KG1 (cell line): ENCODE measurements at places on chromosomes 2 and 18.

- no peak for DNase-seq
Observed at GRCh38 chr2:221410487-221410886, 161.6 kb downstream of the EPHA4 start.

DNA sequence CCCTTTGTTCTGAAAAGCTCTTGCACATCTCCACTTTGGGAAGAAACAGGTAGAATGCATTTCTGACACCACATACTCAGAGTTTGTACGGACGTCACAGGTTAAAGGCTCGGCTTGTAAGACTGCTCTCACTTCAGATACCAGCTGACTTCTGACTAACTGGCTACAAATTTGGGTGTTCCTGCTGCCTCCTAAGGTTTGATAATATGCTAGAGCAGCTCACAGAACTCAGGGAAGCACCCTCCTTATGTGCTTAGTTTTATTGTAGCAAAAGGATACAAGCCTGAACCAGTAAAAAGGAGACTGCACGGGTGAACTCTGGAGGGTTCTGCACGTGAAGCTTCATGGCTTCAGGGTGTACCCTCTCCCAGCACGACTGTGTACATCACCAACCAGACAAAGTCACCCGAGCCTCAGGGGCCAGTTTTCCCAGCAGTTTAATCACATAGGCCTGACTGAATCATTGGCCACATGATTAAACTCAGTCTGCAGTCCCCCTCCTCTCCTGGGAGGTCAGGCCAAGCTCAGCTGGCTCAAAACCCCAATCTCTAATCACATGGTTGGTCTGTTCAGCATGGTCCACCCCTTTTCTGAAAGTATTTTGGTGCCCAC, 749.5 kb upstream of the RAB6C start:
- no peak for DNase-seq

- DNase-seq, result no peak
Observed at GRCh38 chr2:196925768-196926561, 542 bp downstream of the PGAP1 start.

GRCh38 chr18:22690556-22690955, 242.6 kb upstream of the RBBP8 start:
- DNase-seq, result no peak

DNA sequence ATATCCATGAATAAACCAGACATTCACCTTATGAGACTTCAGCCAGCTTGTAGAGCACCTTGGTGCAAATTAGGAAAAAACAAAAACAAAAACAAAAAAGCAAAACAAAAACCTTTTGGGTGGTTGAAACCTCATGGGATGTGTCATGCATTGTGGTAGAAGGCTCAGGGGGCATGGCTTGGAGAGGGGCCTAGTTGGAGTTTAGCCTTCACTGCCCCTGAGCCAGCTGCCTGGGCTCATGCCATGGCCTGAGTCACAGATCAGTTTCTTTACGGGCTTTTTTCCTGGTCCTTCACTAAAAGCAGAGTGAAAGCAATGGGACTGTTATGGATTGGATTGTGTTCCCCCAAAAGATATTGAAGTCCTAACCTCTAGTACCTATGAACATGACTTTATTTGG, 22.0 kb upstream of the DAPL1 start:
- no peak for DNase-seq

DNA sequence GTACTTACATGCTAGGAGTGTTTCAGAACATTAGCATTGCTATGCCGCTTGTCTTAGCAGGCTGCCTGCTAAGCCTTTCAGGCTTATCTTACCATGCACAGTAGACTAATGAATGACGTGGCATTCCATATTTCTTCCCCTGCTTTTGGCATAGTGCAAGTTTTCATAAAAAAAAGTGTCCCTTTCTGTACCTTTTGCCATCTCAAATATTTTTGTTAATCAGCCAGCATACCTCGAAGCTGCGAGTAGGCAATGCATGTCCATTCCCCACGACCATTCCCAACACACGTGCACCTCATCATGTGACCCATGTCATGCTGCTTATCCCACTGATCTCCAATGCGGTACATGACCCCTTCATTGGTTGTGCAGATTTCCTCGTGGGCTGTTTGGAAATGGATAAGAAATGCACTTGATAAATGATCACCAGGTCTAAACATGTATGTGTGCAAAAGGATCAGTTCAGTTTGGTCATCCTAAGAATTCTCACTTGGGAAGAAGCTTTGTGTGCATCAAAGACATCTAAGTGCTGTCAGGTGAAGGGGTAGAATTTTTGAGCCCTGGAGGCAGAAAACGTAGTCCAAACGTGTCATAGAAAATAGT, 13.9 kb downstream of the FN1 start:
- no peak for DNase-seq

DNA sequence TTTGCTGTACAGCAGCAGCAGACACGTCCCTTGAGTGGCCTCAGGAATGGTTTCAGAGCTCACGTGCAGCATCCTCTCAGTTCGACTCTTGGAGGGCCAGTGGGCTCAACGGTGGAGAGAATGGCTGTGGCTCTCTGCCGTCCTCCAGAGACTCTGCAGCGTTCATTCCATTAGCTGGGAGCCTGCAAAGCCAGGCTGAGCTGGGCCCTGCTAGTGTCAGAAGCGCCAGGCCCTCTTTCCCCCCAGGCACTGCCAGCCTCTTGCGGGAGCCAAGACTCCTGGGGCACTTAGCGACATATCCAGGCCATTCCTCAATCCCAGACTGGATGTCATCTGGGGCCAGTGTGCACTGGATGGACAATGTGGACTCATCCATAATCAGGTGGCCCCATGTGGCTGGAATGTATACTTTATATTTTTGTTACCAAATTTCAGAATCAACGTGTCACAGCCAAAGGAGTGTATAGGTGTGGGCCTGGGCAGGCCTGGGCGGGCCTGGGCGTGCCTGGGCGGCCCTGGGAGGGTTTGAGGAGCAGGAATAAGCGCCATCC, 125.1 kb upstream of the EPAS1 start:
- DNase-seq, result no peak

GRCh38 chr2:217827430-217828201, 175.2 kb downstream of the TNS1 start:
- DNase-seq, result no peak

DNA sequence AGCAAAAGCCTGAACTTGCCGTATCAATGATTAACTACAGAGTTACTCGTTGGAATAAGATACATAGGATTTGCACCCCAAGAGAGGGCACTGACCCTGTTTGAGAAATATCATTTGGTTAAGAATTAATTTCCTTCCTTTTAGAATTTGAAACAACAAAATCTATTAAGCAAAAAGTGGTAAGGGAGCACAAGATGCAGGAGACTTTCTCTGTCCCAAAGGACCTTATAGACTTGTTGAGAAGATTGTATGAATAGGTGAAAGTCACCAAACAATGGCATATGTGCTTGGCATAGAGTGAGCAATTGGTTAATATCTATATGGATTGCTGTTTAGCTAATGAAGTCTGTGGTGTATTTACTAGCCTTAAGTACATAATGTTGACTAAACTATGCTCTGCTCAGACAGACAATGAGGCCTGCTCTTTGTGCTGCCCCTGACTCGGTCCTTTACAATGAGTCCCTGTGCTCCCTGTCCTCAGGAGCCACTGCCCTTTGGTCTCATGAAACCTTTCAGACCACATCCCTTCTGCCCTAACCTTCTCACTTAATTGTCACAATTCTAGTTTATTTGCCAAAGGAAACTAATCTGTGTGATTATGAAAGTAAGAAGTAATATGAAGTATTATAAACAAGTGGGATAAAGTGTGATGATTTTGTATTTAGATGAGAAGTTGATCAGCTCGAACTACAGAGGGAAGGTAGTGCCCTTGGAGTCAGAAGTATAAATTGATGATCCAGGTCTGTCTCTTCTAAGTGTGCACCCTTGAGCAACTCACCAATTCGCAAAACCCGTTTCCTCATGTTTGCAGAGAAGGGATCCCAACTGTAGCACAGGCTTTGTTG, 21.2 kb upstream of the HNMT start:
- DNase-seq, result no peak

- no peak for DNase-seq
Observed at GRCh38 chr18:7822435-7823331, 255.6 kb downstream of the PTPRM start.

GRCh38 chr2:19361325-19361990, 3.0 kb upstream of the OSR1 start:
- DNase-seq, result no peak

GRCh38 chr2:168314236-168314635, 66.8 kb upstream of the STK39 start:
- no peak for DNase-seq

DNA sequence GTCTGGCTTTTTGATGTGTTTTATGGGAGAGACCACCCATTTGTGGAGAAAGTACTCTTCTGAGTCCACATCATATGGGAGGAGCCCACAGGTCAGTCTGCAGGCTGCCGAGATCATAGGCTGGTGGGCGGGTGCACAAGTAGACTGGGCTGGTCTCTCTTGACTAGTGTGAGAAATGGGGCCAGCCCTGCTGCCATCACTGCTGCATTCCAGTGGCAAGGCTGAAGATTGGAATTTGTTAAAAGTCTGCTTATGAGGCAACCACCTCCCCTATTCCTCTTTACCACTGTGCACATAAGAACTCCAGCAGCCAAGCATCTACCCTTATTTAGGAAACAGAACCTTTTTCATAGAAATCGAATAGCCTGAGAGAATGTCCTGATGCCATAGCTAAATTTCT, 200.7 kb downstream of the DIS3L2 start:
- DNase-seq, result no peak

DNA sequence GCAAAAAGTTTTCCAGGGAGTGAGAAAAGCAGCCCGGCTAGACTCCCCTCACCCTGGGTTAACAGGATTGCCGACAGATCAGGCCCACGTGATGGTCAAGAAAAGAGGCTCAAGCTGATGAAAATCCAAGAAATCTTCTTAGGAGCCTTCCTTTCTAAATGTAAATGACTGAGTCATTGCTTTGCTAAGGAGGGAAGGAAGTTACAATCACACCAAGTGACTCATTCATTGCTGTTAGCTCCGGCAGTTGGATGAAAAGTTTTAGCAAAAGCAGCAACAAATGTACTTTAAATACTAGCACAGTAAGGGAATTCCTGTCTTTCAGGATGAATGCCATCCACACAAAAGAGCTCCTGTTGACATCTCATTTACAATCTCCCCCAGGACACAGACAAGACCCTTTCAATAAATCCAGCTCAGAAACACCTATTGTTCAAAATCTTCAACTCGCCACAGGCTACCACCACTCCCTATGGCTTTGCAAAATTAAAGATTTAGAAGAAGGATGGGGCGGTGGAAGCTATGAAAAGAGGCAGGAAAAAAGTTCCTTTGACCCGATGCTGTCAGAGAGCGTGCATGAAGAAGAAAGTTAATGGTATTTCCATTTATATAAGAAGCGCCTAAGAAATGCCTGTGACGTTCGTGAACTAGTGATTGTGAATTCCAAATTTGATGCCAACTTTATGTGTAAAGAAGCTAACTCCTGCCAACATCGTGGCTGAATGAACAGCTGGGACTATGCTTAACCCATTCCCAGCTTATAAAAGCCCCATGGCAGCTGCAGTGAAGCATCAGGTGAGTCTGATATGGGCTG, 153.7 kb downstream of the TGIF1 start:
- DNase-seq, result no peak

DNA sequence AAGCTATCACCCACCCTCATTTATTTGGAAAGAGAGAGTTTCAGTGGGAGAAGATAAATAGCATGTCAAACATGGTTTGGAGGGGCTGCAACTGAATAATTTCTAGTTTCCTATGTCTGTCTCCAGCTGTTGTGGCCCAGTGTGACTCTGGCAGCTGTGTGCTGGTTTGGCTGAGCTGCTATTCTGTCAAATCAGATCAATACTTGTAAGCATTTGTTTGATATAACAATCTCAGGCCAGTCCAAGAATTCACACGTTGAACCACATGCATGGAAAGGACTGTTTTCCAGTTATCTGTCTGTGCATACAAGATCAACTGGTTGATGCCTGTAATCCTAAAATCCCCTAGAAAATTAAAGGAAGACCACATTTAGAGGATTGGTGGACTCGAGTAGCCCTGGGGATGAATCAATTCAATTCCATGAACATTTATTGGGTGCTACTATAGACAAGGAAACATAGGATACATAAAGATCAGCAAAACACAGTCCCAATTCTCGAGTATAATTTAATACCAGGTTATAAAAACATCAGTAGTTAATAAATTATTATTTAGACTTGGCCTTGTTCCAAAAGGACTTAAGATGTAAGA, 209.0 kb upstream of the PARD3B start:
- DNase-seq, result no peak

DNA sequence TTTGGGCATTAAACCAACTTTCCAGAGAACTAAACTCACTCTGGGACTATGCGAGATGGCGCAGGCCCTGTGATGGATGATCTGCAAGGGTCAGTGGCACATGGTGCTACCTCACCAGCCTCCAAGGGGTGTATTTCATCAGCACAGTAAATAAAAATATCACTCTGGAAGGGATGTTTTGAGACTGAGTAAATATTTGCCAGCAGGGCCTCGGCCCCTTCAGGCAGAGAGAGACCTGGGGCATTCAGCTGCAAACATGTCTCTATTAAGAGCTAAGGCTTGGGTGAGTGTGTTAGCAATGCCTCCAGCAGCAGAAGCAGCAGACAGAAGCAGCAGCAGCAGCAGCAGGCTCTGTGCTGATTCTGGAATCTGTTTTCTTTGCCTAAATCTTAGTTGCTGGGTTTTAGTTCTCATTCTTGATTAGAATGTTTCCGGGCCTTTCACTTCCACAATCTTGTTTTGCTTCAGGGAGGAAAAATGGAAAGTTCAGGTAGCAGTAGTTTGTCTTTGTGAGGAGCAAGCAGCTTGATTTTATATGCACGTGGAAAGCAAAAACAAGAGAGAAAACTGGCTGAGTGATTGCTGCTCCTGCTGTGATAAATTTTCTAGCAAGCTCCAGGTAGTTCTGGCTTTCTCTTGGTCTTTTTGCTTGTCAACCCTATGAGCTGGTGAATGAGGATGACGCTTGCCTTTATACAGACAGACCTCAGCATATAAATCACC, 18.6 kb downstream of the ADCYAP1 start:
- no peak for DNase-seq

DNA sequence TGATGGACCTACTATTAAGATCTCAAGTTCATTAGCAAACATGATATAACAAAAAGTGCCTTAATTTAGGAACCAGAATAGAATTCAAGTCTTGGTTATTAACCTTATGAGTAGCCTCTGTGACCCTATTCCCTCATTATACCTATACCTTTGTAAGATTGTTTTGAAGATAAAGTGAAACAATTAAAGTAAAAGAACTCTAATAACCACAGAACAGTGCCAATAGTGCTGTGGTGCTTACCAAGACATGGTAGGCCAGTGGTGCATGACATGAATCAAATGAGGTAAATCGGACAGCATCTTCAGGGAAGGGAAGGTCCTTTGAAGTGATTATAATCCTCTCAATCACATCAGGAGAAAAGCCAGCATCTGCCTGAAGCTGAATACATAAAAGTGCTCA, 36.4 kb downstream of the METTL4 start:
- no peak for DNase-seq

DNA sequence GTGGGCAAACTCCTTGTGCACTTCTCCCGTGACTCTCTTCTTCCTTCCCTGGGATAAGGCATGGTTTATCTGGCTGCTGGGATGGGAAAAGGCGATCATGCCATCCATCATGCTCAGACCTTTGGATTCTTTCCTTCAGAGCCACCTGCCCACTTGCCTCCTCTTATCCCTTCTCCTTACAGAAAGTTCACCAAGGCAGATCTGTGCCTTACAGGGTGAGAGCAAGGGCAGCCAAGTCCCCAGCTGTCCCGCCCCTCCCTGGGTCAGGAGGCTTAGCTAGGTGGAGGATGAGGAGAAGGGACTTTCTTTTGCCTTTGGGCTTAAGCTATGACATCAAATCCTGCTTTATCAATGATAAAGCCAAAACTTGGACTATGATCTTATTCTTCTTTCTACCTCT, 47.6 kb downstream of the KCNE4 start:
- DNase-seq, result no peak
